ENCODE measurements at places on chromosomes 1 and 21. TPM values are rescaled to one million over a fixed set of nuclear protein-coding genes. Genes with fewer than 3 reads are reported as not detected.

DNA sequence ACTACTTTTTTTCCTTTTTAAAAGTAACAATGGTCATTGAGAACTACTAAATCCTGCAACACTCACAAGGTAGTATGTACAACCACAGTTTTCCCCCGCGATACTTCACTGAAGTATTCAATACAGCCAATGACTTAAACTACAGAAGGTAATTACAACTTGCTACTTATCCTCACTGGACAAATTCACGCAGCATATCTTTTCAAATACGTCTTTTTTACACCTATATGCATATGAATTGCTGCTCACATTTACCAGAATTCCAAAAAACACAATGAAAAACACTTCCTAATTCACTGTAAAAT is 12.4 kb downstream of the NRIP1 start:
- no peak overlapping the region for H3K27ac ChIP-seq
- no peaks in the 10 kb centered on the region for H3K27me3 ChIP-seq
- peaks cover 57% of the 10 kb centered on the region for H3K4me1 ChIP-seq
- DNase-seq: no peak
- no peak overlapping the region for H3K4me3 ChIP-seq
- H3K36me3 ChIP-seq: no peaks in the 10 kb centered on the region

- peaks cover 19% of the 10 kb centered on the region for H3K4me1 ChIP-seq
- H3K27me3 ChIP-seq: no peaks in the 10 kb centered on the region
- H3K27ac ChIP-seq: no peak overlapping the region
These were observed 108.2 kb downstream of the VPS13D start for GRCh38 chr1:12338017-12338416.

- H3K4me1 ChIP-seq: no peaks in the 10 kb centered on the region
- no peak overlapping the region for H3K4me3 ChIP-seq
- H3K27ac ChIP-seq: no peak overlapping the region
- no peaks in the 10 kb centered on the region for H3K36me3 ChIP-seq
- no peak for DNase-seq
These were observed 24.7 kb upstream of the IGSF5 start for GRCh38 chr21:39720126-39720778.

The OR2T29 gene
- total RNA-seq: not detected

The NBPF10 gene
- total RNA-seq: 1.7 TPM

The TMEM61 gene
- not detected for total RNA-seq

The IL22RA1 gene
- total RNA-seq: 0.15 TPM
